ENCODE measurements at places on chromosomes 11 and 22. TPM values are rescaled to one million over a fixed set of nuclear protein-coding genes. Genes with fewer than 3 reads are reported as not detected.

Gene NEFH
- 3.8 TPM for polyA plus RNA-seq

Gene UCP2
- 149 TPM for polyA plus RNA-seq

Gene OR6Q1
- polyA plus RNA-seq = not detected

Gene KDELR3
- polyA plus RNA-seq = 26.7 TPM

Gene PYGM
- polyA plus RNA-seq = 86.7 TPM

Gene RGL4
- polyA plus RNA-seq = 1.0 TPM
